ENCODE measurements at places on chromosomes 7 and 10.
A peak's percentile ranks its signal among the peaks of the same experiment; 100 is the strongest.

DNA sequence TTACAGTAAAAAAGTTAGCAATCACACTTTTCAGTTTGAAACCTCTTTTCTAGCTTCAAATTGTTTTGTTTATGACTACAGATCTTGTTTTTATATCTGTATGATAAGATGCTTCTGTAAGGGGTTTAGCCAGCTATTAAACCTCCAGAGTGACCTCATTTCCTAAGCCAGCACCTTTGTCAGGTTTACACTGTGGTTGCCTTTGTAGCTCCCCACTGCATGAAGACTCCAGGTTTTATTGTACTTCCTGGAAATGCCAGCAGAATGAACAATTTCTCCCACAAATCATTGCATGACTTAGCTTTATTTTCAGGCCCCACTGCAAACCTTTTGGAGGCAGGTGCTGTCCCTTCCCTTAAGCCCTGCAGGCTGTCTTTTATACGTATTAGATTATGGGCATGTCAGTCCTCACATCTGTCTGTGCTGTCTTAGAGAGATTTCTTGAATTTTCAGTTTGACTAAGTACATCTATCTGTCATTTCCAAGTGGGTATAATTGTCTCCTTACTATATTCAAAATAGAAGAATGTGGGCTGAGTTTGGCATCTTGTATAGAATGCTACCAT, 8.2 kb upstream of the AGR3 start:
- no peak for DNase-seq

GRCh38 chr7:151012031-151012692, 12.1 kb downstream of the ATG9B start:
- no peak for DNase-seq

GRCh38 chr7:32059289-32060011, 10.8 kb downstream of the PDE1C start:
- DNase-seq: no peak

DNA sequence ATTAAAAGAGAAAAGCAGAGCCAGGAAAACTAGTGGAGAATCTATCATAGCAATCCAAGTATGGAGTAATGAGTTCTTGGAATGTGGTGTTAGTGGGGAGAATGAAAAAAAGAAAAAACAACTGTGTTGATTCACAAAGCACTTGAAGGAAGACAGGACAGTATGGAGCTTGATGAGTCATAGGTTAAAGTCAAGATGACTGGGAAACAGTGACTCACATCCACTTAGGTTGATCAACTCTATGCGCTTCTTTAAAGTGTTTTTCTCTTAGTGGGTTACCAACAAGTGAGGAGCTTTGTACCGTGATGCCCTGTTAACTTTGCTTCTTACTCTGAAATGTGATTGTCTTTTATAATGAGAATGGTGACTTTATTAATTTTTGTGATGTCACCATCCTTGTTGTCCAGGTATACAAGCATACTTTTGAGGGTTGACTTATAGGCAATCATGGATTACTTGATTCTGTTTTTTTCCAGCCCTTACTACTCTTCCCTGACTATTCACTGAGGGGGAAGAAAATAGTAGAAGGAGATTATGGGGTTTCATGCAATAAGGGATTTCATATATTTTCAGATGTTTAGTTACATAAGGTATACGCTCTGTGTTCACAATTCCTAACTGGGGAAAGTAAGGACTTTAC, 32.1 kb upstream of the MDFIC start:
- DNase-seq: no peak

DNA sequence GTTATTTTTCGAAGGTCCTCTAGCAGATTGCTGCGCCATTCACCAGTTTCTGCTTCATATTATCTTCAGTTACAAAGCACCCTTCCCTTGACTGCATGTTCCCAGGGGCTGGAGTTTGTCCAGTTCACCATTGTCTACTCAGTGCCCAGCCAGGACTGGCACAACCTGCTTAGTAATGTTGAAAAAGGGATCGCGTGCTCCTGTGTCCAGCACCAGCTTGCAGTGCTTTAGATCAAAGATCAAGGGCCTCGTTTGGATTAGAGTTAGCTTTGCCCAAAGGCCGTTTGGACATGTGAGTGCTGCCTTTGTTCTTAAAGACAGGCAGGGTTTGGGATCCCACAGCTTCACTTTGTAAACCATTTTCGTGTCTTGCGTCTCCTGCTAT, 867 bp downstream of the ATP6V0E2 start:
- DNase-seq: no peak

DNA sequence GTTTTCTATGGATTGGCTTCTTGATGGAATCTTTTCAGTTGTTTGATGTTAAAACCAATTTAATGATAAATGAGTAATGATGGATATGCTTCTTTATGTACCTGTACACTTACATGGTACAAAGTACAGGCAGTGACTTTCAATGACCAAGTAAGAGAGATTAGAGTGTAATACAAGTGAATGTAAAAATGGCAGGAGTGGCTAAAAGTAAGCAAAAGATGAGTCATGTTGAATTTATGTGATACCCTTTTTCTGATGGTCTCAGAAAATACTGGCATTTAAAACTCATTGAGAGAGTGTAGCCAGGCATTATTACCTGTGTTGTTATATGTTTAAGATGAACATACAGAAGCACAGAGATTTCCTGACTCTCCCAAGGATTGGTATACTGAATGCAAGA, 97.1 kb downstream of the GPR85 start:
- no peak for DNase-seq

DNA sequence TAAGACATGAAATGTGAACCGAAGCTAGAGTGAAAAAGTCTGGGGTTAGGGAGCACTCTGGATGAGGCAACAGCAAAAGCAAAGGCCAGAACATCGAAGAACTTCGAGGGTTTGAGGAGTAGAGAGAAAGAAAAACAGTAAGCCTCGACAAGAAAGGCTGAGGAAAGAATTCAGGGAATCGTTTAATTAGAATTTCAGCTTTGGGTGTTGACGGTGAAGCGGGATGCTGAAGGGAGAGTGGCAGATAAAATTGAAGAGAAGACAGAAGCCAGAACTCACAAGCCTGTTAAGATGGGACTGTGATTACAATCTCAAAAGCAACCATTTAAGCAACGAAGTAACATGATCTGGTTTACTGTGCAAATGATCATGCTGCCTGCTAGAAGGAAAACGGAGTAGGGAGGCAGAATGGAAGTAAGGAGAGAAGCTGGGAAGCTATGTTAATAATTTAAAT, 2.1 kb downstream of the TRDMT1 start:
- DNase-seq: peak; percentile 91

DNA sequence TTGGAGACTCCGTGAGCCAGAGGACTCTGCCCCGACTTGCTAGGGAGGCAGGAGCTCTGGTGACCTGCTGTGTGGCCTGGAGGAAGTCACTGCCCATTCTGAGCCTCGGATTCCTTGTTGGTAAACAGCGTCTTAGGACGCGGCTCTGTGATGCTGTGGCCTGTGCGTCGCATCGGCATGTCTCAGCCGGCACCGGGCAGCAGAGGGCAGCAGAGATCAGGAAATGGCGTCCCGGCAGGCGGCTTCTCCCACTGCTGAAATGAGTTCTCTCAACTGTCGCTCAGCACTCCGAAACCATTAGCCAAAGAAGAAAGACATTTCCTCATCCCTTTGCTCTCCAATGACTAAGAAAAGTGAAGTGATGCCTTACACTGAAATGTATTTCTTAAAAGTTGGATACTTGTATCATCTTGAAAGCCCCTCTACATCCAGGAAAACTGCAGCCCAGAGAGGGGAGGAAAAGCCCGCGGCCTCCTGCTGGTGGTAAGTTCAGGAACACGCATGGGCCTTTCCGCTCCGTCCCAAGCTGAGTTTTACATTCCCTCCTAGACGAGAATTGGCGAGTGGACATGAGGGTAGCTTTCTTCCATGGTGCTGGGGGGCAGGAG, 91.7 kb downstream of the WDR11 start:
- DNase-seq: peak; percentile 79

DNA sequence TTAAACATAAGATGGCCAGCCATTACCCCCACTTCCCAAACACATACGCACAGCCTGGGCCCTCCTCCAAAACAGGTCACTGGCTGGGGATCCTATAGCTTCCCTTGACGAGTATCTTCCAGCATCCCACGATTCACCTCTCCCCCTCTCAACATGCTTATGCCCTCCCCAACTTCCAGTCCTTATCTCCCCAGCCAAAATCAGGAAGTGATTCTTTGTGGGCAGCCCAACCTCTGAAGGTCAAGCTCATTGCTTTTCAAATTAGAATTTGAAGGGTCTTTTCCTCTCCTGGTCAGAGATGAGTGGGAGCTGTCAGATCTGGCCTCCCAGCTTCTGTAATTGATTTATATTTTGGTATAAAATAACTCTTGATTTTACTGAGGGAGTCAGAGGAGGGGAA, 133.6 kb downstream of the ATXN7L1 start:
- no peak for DNase-seq

DNA sequence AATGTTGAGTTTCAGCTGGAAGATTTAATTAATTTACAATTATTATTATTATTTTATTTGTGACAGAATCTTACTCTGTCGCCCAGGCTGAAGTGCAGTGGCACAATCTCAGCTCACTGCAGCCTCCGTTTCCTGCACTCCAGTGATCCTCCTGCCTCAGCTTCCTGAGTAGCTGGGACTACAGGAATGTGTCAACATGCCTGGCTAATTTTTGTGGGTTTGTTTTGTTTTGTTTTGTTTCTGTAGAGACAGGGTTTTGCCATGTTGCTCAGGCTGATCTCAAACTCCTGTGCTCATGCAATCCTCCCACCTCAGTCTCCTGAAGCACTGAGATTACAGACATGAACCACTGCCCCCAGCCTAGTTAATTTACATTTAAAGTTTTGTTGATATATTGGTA, 93.8 kb upstream of the MEOX2 start:
- DNase-seq: no peak

- no peak for DNase-seq
Measured at GRCh38 chr10:113524120-113524519, 28.7 kb upstream of the HABP2 start.

- no peak for DNase-seq
Measured at GRCh38 chr7:112260911-112261310, 54.4 kb downstream of the ZNF277 start.

DNA sequence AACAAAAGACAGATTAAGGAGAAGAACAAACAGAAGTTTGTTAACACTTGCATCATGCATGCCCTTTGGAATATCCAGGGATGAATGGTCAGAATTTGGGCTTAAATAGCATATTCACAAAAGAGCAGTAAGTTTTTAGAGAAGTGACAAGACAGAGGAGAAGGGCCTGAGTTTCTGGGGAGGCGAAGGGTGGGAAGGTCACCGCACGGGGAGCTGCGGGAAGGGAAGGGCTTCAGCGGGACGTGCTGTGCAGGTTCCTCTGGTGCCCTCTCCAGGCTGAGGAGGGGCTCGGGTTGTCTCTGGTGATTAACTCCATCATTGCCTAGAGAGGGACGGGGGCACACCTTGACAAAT, 10.4 kb upstream of the ZNF22 start:
- DNase-seq: peak; percentile 55

DNA sequence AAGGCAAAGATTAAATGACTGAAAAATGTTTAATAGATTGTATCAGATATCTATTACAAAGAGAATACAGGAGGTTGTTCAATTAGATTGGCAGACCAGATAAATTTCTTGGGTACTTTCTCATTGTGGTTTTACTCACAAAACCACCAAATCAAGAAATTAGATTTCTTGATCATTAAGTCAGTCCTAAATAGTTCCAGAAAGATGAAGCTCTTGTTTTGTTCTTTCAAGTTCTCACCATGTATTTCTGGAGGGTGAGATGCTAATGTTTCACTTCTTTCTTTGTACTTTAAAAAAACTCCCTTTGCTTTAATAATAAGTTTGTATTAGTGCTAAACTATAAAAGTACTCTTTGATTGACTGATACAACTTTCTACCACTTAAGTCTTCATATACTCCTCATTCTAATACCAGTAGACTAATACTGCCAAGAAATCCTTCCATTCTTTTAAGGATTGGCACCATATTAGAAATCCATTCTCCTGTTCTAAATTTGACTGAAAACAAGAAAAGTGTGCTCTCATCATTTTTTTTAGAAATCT, 69.4 kb downstream of the RNF133 start:
- no peak for DNase-seq

DNA sequence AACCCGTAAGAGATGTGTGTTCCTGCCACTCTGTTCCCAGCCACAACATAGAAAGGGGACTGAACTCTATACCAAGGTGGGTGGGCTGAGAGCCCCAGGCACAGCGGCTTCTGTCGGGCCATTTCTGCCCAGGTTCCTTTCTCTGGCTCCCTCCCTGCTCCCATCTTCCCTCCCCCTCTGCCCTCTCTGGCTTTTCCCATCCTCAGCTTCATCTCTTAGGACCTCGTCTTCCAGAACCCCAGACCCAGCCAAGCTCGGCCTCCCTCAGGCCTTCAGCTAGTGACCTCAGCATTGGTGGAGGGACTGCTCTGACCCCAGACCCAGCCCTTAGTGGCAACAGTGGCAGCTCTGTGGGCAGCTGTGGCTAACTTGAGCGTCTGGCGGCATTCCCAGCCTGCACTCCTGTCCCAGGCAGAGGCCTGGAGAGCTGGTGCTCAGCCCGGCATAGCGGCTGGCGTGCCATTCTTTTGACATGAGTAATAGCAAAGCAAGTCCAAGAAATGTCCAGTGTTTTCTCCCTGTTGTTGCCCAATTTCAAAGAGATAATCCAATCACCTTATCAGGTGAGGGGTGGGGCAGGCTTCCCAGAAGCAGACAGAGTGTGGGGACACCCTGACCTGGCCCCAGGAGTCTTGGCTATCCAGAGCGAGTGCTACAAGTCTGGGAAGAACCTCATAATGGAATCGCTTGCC, 15.9 kb downstream of the PTPRE start:
- DNase-seq: no peak

- DNase-seq: no peak
Measured at GRCh38 chr7:68785036-68785435, 813.2 kb upstream of the AUTS2 start.

GRCh38 chr10:106500925-106501525, 663.5 kb downstream of the SORCS1 start:
- no peak for DNase-seq

DNA sequence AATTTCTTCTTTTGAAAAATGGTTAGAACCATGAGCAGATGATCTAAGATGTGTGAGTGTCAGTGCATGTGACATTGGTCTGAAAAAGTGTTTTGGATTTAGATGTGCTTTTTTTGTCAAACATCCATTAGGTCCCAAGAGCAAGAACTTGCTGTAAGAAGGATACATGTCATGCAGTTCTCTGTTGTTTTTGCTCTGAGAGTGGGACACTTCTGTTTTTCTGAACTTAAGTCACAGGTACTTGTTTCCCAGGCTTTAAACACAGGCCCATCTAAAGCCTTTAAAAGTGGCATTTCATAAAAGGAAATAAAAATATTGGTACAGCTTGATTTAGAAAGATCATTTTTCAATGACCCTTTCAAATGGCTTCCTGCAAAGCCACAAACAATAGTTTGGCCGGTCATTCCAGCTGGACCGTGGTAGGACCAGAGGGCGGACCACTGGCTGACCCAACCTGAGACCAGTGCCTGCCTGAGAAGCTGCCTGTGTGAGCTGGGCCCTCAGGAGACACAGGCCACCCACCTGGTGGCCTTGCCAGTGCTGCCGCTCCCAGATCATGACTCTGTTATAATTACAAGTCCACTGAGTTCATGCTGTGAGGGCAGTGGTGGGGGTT, 92.7 kb downstream of the EEPD1 start:
- no peak for DNase-seq

DNA sequence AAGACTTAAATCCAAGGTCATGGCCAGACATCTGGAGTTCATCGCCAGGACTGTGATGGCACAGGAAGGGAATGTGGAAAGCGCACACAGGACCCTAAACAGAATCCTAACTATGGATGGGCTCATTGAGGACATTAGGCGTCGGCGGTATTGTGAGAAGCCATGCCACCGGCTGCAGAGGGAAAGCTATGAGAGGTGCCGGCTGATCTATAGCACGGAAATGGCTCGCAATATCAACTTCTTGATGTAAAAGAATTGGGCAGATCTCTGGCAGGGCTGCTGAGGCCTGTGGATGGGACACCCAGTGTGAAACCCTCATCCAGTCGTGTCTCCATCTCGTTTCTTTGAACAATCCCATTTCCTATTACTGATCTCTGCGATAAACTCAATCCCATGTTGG, 6.3 kb upstream of the CTBP2 start:
- no peak for DNase-seq
